Coronary artery (tissue), 2 donors: ENCODE measurements at places on chromosomes 1 and 21.

- DNase-seq, result no peak
Observed at GRCh38 chr1:78095593-78095992, 49.8 kb downstream of the GIPC2 start.

- DNase-seq, result no peak
Observed at GRCh38 chr1:171784784-171785183, 3.3 kb downstream of the METTL13 start.

GRCh38 chr1:19640363-19641316 is 3.5 kb upstream of the NBL1 start:
- DNase-seq, result peak; percentile 65

DNA sequence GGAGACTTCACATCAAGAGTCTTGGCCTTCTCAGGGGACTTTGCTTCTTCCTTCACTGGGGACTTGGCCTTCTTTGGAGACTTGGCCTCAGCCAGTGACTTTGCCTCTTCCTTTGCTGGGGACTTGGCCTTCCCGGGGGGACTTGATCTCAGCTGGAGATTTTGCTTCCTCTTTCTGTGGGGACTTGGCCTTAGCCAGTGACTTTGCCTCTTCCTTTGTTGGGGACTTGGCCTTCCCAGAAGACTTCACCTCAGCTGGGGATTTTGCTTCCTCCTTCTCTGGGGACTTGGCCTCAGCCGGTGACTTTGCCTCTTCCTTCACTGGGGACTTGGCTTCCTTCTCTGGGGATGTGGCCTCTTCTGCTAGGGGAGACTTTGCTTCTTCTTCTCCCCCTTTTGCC is 13.5 kb upstream of the CD2 start:
- no peak for DNase-seq

DNA sequence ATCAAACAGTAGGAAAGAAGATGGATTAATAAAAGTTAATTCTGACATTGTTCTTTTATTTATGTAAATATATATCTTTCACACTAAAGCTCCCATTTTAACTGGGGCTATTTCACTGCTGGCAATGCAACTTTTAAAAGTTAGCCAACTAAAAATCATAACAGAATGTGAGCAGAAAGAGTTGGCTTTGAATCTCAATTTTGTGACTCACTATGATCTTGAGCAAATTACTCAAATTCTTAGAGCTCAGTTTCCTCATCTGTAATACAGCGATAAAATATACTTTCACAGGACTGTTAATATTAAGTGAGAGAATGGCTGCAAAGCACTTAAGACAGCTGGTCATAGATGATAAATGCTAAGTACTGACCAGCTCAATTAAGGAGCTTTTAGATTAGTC is 10.8 kb downstream of the EFCAB14 start:
- DNase-seq, result no peak

DNA sequence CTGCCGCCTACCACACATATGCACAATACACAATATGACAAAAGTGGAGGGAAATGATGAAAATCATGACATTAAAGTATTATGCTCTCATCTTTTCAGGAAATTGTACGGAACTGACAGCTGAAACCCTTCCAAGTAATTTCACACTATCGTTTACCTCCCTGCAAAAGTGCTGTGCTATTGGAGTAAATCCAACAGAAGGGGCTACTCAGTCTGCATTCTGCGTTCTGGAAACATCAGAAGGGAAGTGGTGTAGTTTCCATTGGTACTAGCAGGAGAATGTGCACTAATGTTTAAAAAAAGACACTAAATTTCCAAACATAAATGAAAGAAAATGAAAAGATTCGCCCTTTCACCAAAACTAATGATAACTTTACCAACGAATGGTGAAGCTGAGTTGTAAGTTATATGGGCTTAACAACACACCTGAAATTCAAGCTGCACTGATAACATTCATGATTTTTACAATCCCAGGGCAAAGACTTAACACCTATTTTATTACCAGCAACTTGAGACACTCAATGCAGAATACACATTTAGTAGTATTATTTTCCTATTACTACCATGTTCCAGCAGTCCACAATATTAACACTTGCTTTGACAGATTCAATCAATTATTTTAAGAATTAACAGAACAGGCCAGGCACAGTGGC is 3.2 kb downstream of the DENND1B start:
- DNase-seq, result no peak

- DNase-seq, result no peak
Observed at GRCh38 chr1:160868141-160868540, 5.5 kb upstream of the CD244 start.

- DNase-seq, result no peak
Observed at GRCh38 chr1:230317823-230318819, 108.0 kb downstream of the PGBD5 start.

DNA sequence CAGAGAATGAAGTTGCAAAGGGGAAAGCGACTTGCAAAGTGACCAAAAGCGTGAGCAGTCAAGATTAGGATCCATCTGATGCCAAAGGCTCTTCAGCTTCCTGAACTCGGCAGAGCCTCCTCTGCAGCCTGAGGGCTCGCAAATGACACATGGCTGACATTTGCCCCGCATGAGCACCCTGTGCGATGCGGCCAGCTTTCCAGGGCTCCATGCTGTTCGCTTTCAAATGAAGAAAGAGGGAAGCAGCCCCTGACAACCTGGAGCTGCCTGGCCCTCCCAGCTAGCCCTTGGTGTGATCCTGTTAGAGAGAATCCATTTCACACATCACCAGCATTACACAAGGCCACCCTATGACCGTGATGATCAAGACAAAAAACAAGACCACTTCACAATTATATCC is 20.2 kb upstream of the FAM131C start:
- DNase-seq, result no peak

- no peak for DNase-seq
Observed at GRCh38 chr1:8962812-8963530, 17.3 kb downstream of the CA6 start.

- peak; percentile 67 for DNase-seq
Observed at GRCh38 chr1:109272831-109273547, 10.0 kb downstream of the PSRC1 start.

- DNase-seq, result no peak
Observed at GRCh38 chr1:19273106-19273843, 15.3 kb downstream of the AKR7A3 start.

DNA sequence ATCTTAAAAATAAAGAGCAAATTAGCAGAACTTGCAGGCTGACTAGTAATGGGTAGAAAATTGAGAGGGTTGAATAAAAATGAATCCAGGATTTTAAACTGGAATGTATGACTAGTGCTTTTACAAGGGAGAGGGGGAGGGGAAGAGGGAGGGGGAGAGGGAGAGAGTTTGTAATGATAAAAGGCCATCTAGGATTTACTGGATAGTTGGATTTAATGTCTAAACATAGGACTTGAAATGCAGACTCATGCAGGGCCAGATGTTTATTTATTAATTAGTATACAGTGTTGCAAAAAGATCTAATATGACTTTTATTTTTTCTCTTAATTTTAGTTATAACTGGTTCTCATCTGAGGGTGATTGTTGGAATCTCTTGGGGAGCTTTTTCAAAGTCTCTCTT is 4.3 kb downstream of the ZNF326 start:
- DNase-seq, result no peak

DNA sequence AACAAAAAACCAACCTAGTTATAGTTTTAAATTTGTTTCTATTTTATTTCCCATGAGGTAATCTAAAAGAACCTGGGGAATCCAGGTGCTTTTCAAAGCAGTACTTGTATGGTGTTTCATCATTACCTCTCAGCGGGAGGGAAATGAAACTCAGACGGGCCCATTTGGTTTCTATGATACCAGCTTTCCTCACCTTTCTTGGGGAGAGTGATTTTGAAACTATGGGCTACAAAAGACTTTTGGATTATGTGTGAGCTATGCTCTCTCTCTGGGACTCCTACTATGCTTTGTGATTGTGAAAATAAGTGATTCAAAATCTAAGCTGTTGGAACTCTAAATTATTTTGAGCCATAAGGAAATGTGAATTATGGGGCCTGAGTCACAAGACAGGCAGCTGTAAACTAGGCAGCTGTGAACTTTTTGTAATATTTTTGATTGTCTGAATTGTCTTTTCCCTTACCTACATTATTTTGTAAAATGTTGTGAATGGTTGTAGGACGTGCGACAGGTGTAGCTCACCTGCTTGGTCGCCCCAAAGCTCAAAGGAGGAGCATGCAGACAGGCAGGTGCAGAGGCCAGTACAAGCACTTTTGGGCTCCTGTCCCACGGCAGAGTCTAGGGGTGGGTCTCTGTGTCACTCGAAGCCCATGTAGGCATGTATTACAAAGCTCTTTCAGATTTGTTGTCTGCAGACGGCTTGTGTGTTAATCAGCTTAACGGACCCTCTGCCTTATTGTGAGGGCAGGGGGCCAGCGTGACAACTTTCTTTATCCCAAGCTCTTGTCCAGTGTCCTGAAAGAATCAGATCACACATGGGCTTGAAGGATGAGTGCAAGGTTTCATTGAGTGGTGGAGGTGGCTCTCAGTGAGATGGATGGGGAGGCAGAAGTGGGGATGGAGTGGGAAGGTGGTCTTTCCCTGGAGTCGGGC is 64.8 kb upstream of the BACH1 start:
- DNase-seq, result no peak

- DNase-seq, result no peak
Observed at GRCh38 chr1:12272770-12273169, 42.9 kb downstream of the VPS13D start.
